ENCODE measurements at places on chromosomes 2 and 18.

DNA sequence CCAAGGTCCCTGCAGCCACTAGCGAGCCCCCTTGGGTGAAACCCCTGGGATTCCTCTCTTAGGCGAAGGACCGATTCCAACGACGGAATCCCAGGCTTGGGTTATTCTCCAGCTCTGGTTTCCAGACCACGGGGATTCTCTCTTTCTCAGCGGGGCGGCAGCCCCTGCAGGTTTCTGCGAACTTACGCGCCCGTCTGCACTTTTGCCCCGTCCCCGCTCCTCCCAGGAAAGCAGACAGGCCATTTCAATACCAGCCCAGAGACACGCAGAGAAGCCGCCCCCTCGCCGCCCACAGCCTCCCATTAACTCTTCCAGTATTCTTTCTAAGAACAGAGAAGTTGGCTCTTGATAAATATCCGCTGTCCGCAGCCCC is 1.2 kb downstream of the CBLN2 start:
- no peak for DNase-seq

GRCh38 chr2:127859712-127860085 is 1.7 kb upstream of the POLR2D start:
- peak; percentile 44 for DNase-seq

DNA sequence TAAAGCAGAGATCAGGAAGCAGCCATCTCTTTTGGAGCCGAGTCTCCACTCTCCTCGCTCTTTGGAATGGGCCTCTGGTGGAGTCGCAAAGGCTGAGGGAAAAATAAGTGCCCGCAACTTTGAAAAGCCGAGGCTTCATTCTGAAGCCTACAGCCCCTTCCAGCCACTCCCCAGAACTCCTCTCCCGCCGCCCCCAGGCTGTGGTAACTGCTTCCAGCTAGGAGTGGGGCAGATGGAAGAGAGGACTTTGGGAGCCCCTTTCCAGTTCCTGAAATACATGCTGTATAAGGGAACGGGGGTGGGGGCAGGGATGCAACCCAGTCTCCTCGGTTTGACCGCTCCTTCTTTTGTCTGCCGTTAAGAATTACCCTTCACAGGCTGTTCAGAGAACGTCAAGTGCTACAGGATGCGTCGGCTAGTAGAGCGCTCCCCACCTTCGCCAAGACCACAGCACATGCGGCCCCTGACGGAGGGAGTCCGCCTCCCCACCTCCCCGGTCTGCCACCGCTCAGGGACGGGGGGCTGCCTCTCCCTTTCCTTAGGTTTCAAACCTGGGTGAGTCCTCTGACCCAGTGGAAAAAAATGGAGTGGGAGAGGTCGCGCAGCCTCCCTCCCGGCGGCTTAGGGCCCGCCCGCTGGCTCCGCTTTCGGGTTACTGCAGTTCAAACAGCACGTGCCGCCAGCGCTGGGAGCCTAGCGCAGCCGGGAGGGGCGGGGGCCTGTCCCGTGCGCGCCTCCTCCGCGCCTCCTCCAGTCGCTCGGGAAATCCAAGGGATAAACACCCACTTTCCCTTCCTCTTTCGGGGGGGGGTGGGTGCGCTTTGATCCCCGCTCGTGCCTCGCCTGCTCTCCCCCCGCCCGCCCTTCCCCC is 4.9 kb downstream of the CYP26B1 start:
- DNase-seq: no peak

- no peak for DNase-seq
Observed at GRCh38 chr2:120566331-120567035, 169.2 kb upstream of the GLI2 start.

- no peak for DNase-seq
Observed at GRCh38 chr2:69625078-69625795, 18.3 kb downstream of the AAK1 start.

DNA sequence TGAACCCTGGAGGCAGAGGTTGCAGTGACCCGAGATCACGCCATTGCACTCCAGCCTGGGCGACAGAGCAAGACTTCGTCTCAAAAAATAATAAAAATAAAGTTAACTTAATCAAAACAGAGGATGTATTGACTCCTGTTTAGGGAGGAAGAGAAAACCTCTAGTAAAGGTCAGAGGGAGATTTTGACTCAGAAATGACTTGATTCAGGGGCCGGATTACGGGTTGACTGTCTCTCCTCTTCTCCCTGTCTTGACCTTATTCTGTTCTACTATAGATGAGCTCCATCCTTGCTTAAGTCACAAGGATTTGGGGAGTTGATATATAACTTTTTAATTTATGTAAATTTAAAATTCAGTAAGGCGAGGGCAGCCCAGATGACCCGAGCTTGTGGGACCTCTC is 71.0 kb downstream of the COX7A2L start:
- no peak for DNase-seq

- no peak for DNase-seq
Observed at GRCh38 chr2:3282056-3282998, 95.3 kb downstream of the EIPR1 start.

GRCh38 chr2:234002281-234002680 is 48.2 kb upstream of the SPP2 start:
- no peak for DNase-seq

DNA sequence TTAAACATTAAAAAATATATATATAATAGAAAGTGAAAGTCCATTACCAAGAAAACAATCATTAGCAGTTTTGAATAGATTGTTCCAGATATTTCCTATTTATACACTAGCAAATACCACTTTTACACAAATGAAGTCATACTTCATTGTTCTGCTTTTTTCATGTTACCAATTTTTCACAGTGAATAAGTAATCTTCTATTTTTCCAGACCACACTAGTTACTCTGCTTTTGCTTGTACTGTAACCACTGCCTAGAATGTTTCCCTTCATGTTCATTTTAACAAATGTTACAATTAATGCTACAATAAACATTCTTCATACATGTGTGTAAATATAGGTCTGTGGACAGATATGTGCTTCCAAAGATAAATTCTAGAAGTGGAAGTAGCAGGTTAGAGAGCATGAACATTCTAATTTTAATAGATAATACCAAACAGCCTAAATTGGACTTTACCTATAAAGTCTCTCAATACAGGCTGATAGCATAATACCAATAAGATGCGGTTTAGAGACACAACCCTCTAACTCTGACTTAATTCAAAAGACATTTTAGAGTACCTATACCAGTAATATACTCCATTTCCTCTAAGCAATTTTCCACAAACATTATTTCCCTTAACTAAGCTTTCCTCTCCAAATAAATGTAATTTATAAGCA is 17.0 kb downstream of the ITSN2 start:
- DNase-seq: no peak

DNA sequence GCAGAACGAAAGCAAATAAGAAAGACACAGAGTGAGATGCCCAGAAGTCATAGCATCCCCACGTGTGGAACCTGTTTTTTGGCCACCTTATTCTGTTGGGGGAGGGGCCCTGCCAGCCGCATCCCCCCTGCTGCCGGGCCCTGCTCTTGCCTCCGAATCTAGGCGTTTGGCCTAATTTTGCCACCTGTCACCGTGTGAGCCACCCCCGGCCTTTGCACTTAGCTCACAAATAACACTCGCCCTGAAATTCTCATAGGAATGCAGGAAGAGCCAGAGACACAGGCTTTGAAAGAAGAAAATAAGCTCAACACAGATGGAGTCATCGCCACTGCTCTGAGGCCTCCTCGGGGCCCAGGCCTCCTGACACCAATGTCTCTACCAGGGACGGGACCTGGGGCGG is 522.6 kb upstream of the SALL3 start:
- no peak for DNase-seq

GRCh38 chr2:228334180-228334579 is 152.7 kb upstream of the SPHKAP start:
- DNase-seq: no peak

DNA sequence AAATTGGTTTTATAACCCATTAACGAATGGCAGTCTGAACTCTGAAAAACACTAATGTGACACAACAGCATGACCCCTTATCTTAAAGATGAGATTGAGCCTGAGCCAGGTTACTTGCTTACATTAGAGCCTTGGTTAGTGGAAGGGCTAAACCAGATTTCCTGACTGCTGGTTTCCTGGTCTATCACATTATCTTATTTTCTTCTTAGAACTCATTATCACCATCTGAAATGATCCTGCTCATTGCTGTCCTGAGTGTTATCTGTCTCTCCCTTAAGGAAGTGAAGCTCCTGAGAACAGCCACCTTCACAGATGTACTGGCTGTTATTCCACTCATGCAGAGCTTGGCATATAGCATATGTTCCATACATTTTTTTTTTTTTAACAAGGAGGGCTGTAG is 9.0 kb upstream of the NRP2 start:
- no peak for DNase-seq

GRCh38 chr18:22420652-22421051 is 2.9 kb upstream of the CTAGE1 start:
- DNase-seq: no peak

DNA sequence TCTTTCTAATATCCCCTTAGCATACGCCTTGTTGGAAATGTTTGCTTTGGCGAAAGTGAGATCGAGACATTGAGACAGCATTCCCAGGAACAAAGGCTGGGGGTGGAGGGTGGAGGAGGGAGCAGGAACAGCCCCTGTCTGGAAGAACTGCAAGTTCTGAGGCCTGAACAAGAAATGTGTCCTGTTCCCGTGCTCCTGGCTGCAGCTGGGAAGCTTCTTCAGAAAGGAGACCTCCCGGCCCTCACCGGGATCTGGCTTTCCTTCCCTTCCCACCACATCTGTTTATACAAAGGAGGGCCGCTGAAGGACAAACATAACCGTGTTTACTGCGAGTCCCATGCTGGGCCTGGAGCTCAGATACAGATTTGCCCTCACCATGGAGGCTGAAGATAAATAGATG is 35.9 kb downstream of the AFF3 start:
- DNase-seq: no peak
